ENCODE measurements at places on chromosomes 5 and 9.
A peak's percentile ranks its signal among the peaks of the same experiment; 100 is the strongest.

- DNase-seq: no peak
Observed at GRCh38 chr9:93060746-93061259, 2.3 kb downstream of the SUSD3 start.

DNA sequence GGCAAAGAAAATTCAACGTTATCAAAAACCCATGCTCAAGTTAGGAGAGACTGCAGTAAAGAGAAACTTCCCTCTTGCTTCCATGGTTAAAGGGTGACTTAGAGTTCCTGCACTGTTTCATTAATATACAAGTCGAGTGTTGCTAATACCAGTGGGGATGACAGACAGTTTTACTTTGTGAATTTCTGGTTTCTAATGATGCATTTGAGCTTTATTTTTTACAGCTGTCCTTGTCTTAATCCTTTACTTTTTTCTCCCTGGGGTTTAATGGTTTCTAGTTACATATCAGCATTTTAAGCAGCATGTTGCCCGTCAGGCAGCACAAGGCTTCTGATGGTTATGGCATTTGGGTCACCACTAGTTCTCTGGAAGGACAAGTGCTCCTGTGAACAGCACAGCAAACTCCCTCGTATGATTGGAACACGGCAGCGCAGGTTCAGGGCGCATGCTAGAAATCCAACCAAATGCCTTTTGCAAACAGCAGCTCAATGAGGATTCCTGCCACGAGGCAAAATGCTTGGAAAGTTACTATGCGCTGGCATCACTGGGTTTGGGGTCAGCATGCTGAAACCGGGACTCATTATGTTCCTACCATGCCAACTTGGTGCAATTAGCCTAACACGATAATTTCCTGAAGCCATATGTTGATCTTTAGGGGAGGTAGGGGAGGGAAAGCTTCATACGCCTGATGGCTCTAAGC lies 463.8 kb downstream of the BNC2 start:
- peak; percentile 19 for DNase-seq

- no peak for DNase-seq
Observed at GRCh38 chr5:167557359-167557758, 734.1 kb upstream of the WWC1 start.

GRCh38 chr5:55176176-55176818 lies 3.3 kb upstream of the CDC20B start:
- DNase-seq: peak; percentile 55

GRCh38 chr9:33440204-33440603 lies 7.2 kb downstream of the AQP3 start:
- DNase-seq: no peak

DNA sequence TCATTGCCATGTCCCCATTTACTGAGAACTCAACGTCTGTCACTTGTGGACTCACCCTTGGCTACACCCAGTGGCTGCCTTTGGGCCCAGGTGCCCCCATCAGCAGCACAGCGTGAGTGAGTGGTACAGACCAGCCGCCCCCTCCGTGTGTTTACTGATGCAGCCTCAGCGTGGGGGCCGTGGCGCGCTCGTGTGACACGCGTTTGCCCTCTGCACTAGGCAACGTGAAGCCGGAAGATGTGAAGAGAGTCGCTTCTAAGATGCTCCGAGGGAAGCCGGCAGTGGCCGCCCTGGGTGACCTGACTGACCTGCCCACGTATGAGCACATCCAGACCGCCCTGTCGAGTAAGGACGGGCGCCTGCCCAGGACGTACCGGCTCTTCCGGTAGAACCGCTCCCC lies 12.4 kb downstream of the PMPCA start:
- DNase-seq: no peak

DNA sequence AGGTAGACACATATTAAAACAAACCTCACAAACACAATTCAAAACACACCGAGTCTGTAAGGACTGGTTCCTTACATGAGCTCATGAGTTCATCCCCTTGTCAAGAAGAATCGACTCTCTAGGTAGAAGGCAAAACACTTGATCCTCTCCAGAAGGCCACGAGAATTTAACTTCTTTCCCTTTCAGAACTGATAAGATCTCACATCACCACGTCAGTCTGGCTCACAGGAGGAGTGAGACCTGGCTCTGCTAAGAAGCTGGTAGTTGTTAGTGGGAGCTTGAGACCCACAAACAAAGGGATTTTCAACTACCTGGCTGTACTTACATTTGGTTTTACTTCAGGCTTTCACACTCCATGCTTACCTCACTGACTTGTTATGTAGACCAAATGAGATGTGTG lies 459.2 kb downstream of the ARHGEF28 start:
- DNase-seq: no peak

- no peak for DNase-seq
Observed at GRCh38 chr9:135770203-135770535, 68.2 kb downstream of the KCNT1 start.

DNA sequence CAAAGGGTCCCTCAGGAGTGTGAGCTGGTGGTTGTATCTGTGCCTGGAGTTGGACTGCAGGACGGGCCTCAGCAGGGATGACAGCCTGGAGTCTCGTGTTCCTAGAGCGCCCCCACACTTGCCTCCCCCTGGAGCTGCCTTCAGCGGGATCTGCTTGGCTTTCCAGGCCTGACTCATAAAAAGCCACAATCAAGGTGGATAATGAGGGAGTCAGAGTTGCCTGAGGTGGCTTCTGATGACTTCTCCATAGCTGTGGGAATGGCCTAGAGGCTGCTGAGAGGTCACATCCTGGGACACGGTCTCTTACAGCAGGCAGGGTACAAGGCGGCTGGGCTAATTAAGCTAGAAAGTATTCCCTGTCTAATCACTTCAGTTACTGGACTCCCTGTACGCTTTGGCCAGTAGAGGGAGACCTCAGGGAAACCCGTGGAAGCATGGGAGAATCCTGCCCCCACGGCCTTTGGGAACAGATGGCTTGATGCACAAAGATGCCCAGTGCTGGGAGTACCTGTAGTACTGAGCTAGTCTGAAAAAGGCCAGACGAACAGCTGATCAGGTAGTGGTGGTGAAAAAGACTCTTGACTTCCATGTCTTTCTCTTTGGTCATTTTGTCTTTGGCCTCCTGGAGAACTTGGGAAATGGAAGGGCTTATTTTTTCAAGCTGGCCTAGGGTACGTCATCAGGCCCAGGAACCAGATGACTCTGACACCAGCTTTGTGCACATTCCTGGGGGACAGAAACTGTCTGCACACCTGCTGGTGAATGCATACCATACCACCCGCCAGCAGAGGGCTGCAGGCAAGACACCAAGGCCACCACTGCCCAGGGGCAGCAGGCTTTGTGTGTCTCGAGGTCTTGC lies 16.1 kb upstream of the FRRS1L start:
- peak; percentile 53 for DNase-seq

DNA sequence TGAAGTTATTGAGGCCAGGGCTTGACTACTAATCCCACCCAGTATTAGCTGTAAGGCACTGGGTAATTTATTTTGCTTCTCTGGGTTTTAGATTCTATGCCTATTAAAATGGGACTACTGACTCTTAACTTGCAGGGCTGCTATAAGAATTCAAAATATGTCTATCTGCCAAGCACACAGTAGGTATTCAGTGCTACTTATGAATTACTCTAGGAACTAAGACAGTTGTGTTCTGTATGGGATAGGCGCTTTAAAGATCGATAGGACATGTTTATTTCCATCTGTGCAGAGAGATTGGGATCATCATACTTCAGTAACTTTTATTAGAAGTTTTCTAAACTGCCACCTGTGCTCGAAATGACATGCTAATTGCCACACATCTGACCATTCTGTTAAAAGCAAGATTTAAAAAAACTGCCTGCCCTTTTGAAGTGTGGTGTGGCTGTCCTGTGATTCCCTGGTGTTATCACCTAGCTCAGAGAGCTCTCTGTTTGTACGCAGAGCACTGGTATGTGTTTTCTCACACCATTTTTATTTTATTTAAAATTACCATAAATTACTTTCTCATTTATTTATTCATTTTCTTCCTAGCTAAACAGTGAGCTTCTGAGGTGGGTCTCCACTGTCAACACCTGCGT lies 58.7 kb downstream of the FYB1 start:
- DNase-seq: no peak

GRCh38 chr5:72252574-72253155 lies 67.4 kb downstream of the MRPS27 start:
- DNase-seq: peak; percentile 33

DNA sequence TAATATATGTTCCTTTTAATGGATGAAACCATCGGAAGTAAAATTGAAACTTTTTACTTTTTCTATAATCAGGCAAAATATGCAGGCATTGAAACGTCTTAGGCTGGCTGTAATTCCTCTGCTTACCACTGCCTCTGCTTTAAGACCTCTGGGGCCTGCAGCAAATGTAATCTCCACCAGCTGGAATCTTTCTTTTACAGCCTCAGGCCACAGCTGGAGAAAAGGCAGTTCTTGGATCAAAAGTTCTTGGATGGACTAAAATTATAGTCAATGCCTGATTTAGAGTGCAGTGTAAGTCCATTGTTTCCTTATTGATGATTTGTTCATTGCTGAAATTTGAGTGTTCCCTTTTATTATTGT lies 396.7 kb downstream of the KCTD16 start:
- DNase-seq: peak; percentile 10

GRCh38 chr9:99071313-99072039 lies 33.4 kb upstream of the TGFBR1 start:
- no peak for DNase-seq

- peak; percentile 2 for DNase-seq
Observed at GRCh38 chr5:135697959-135698345, 119.2 kb upstream of the CXCL14 start.
